Activated naive CD8-positive, alpha-beta T cell treated with anti-CD3 and anti-CD28 coated beads, Interleukin-2, amount 50 U/mL, for 16 hours (primary cell): ENCODE measurements at places on chromosomes 3 and 15.

- DNase-seq, result no peak
Observed at GRCh38 chr3:89617706-89618105, 510.3 kb downstream of the EPHA3 start.

- peak; percentile 57 for DNase-seq
Observed at GRCh38 chr3:170037463-170038433, at the start of gene GPR160. Gene GPR160, plus strand, starts transcription at chr3:170037995. Its CDS starts 45,978 bp downstream, at chr3:170083973.

GRCh38 chr15:36782681-36783080, 203.3 kb downstream of the CDIN1 start:
- no peak for DNase-seq

- DNase-seq, result no peak
Observed at GRCh38 chr3:160006282-160007163, 17.9 kb downstream of the IL12A start.

DNA sequence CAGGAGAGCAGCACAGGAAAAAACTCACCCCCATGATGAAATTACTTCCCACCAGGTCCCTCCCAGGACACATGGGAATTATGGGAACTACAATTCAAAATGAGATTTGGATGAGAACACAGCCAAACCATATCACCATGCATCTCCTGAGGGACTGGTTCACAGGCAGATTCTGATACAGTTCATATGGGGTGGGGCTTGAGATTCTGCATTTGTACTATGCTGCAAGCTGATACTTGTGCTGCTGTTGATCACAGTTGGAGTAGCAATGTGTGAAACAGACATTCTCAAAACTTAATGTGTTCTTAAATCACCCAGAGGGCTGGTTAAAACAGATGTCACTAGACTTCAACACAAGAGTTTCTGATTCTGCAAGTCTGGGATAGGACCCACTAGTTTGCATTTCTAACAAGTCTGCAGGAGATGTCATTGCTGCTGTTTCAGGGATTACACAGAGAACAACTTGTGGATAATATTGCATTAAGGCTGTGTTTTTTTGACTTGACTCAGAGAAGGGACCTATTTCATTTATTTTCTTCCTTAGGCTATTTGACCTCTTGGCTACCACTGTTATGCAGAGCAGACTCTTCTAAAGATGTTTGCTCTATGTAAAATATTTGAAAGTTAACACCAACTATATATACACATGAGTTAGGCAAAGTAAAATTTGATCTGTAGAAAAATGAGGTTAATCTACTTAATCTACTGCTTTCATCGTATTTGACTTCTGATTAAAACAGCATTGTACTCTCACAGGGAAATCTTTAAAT, 194.2 kb upstream of the CNTN3 start:
- no peak for DNase-seq

- DNase-seq, result no peak
Observed at GRCh38 chr3:55521738-55522421, 34.8 kb upstream of the WNT5A start.
